Caco-2 (cell line): ENCODE measurements at places on chromosomes 3 and 15.
A peak's percentile ranks its signal among the peaks of the same experiment; 100 is the strongest.

DNA sequence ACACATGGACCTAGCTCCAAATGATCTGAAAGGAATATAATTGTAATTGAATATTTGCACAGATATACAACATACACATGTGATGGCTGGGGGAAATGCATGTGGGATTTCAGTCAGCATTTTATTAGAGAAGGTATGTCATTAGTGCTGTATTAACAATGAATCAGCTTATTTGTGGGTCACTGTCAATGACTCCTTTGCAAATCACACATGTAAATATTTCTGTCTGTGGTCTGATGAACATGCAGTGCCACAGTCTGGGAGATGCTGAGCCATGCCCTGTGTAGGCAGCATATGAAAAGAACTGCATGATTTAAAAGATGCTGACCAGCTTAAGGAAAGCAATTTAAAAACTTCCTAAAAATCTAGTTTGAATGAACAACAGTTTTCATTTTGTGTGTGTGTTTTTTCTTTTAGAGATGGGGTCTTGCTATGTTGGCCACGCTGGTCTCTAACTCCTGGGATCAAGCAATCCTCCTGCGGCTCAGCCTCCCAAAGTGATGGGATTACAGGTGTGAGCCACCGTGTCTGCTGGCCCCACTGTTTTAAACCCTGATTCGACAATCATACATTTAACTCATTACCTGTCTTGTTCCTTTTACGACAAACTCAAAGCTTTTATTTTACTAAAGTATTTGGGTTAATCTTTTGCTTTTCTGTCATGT, 803 bp upstream of the B3GNT5 start:
- DNase-seq, result no peak

DNA sequence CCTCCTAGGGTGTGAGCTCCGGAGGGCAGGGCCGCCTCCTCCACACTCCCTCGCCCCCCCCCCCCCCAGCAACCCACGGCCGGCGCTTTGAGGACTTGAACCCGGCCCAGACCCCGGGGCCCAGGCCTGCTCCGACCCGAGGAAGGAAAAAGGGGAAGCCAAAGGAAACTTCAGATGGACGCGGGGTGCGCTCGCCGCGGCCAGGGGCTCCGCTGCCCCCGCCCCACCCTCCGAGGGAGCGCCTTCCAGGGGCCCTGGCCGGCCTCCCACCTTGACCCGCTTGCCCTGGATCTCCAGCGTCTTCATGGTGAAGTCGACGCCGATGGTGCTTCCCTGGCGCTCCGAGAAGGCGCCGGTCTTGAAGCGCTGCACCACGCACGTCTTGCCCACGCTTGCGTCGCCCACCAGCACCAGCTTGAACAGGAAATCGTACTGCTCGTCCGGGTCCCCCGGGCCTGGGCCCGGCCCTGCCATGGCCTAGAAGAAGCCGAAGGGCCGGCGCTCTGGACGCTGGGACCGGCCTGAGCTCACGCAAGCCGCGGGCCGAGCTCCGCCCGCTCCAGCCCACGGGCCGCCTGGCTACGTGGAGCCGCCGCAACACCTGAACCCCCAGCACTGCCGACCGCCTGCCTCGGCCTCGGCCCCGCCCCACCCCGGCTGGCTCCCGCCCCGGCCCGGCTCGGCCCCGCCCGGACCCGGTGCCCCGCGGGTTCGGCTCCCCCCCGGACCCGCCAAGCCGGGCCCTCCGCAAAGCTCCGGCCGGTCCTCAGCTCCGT, 400 bp downstream of the RAB43 start:
- no peak for DNase-seq

DNA sequence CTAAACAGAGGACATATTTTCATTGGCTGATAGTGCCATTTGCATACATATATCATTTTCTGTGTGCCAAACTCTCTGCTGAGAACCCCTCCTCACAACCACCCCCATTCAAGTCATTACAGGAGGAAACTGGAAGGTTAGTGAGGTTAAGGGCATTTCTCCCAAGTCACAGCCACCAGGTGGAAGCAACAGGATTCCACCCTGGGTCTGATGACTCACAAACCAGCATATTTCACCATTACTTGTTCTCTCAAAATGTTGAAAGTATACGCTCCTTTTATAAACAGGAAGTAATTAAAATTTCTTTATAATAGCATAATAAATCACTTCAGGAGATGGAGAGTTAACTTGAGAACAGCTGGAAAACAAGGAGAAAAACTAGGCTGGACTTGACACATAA, 398.6 kb upstream of the WNT5A start:
- peak; percentile 9 for DNase-seq

DNA sequence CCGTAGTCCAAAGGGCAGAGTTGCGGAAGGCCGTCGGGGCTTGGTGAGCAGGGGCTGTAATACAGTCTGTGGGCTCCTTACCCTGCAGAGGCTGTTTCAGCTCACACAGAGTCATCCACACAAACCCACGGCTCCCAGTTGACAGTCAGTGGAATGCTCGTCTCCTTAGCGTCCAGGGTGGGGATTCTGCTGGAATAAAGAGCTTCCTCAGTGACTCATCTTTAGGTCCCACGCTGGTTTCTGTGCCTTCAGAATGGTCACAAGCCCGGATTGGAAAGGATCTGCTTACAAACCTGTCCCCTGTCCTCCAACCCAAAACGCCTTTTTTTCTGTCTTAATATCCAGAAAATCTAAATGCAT, 201.3 kb upstream of the TPM1 start:
- no peak for DNase-seq

GRCh38 chr3:50626401-50626800, 9.4 kb downstream of the MAPKAPK3 start:
- DNase-seq, result no peak

GRCh38 chr3:2579206-2579605, 480.5 kb downstream of the CNTN4 start:
- DNase-seq, result no peak

- DNase-seq, result no peak
Measured at GRCh38 chr15:51396921-51397320, 55.5 kb downstream of the GLDN start.
